ENCODE measurements at places on chromosomes 12 and 14. TPM values are rescaled to one million over a fixed set of nuclear protein-coding genes. Genes with fewer than 3 reads are reported as not detected.

GRCh38 chr12:68370667-68371066 is 38.5 kb upstream of the MDM1 start:
- DNase-seq: no peak

DNA sequence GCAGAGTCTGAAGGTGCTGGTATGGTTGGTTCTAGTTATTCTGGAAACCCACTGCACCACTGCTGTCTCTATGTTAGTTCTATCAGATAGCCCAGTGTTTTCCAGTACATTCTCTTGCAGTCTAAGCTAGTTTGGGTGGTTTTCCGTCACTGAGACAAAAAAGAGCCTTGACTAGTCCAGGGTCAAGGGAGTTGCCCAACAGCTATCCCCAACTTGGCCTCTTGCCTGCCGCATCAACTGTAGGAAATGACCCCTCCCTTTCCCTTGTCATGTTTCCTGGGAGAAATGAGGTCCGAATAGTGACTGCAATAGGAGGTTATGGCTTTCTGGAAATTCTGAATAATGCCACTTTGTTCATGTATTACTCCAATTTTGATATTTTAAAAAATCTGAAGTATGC is 160.4 kb downstream of the EFCAB11 start:
- DNase-seq: peak; percentile 77

DNA sequence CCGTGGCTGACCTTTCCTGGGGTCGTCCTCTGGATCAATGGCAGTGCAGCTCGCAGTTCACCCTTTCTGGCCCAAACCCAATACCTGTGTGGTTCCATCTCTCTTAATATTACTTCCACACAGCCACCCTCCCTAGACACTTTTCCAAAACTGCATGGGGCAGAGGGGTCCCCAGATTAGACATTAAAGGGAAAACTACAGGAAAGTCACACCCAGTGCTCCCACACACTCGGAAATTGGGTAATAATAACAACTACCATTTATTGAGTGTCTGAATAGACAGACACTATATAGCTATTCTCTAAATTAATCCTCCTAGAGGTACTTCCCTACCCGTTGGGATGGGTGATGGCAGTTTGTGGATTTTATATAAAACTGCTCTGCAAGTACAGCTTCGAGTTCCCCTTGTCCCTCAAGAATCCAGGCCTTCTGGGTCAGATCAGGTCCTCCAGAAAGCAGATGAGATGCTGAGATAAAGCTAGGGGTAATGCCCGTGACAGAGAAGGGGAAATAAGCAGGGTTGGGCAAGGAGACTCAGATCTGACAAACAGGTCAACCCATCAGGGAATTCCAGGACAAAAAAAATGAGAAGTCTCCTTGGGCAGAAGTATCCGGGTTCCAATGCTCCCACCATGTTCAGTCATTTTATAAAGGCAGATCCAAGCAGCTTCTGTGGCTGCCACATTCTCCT is 795 bp upstream of the PXN start:
- DNase-seq: no peak

GRCh38 chr12:52074971-52075724 is 4.4 kb upstream of the SMIM41 start:
- no peak for DNase-seq

USP5 gene
- total RNA-seq: 70.1 TPM

Data from sciatic nerve (tissue), 2 donors.